ENCODE measurements at places on chromosomes 6 and 20.

DNA sequence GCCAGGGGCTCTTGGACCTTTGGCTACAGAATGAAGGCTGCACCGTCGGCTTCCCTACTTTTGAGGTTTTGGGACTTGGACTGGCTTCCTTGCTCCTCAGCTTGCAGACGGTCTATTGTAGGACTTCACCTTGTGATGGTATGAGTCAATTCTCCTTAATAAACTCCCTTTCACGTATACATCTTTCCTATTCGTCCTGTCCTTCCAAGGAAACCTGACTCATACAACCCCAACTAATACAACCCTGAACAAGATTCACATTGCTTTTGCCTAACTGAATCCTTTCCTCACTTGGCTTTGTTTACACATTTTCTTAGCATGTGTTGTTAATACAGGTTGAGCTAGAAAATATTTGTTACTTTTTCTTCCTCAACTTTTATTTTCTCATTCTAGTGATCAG lies 21.9 kb downstream of the TBXT start:
- no peak for DNase-seq

- no peak for DNase-seq
These were observed 315.6 kb upstream of the CITED2 start for GRCh38 chr6:139690007-139690406.

- DNase-seq, result no peak
These were observed 72.1 kb downstream of the NKAIN2 start for GRCh38 chr6:123875784-123876183.

GRCh38 chr6:36625158-36625919 lies 31.2 kb downstream of the SRSF3 start:
- DNase-seq, result no peak

DNA sequence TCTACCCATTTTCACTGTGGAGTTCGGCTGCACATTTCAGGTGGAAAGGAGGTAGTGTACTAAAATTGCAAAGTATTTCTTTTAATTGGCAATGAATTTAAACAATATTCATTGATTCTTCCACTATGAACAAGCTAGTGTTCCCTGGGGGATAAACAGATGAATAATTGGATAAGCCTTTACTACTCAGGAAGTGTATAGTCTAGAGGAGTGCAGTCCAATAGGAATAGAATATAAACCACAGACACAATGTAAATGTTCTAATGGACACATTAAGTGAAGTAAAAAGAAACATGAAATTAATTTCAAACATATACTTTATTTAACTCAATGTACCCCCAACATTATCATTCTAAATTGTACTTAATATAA lies 28.7 kb downstream of the SGK1 start:
- no peak for DNase-seq

DNA sequence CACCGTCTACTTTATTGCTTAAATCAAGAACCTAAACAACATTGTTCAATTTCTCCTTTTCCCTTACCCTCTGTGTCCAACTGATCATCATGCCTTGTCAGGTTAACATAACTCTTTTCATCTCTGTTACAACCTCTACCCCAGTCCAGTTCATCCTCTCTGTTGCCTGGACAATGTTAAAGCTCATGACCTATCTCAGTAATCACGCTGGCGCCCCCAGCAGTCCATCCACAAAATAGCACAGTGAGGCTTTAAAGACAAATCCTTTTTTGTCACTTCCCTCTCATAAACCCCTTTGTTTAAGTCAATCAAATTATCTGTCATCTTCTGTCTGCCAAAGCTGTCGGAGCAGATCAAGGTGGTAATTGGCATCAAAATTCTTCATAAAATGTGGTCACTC lies 140.1 kb downstream of the QKI start:
- no peak for DNase-seq

- no peak for DNase-seq
These were observed 99.9 kb downstream of the ALDH8A1 start for GRCh38 chr6:134849920-134850447.

DNA sequence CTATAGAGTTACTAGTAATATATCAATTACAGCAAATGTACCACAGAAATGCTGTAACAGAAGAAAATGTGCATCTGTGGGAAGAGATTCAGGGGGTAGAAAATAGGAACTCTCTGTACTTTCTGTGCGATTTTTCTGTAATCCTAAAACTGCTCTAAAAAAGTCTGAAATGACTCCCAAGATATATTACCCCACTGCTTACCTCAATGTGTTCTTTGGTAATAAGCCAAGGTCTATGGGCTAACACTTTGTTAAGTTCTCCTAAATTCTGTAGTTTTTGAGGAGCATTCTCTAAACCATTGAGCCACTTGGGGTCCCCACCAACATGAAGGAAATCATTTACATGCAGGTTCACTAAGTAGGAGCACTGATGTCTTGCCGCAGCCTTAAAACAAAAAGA lies 94.4 kb downstream of the SESN1 start:
- DNase-seq, result no peak

- DNase-seq, result no peak
These were observed 71.3 kb downstream of the HACE1 start for GRCh38 chr6:104788400-104788799.

GRCh38 chr6:144893680-144894151 lies 608.6 kb downstream of the UTRN start:
- no peak for DNase-seq

DNA sequence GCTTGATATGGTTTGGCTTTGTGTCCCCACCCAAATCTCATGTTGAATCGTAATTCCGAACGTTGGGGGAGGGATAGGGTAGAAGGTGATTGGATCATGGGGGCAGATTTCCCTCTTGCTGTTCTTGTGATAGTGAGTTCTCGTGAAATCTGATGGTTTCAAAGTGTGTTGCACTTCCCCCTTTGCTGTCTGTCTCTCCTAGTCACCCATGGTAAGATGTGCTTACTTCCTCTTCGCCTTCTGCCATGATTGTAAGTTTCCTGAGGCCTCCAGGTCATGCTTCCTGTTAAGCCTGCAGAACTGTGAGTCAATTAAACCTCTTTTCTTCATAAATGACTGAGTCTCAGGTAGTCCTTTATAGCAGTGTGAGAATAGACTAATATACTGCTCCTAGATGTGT lies 19.9 kb downstream of the PFDN4 start:
- DNase-seq, result no peak

DNA sequence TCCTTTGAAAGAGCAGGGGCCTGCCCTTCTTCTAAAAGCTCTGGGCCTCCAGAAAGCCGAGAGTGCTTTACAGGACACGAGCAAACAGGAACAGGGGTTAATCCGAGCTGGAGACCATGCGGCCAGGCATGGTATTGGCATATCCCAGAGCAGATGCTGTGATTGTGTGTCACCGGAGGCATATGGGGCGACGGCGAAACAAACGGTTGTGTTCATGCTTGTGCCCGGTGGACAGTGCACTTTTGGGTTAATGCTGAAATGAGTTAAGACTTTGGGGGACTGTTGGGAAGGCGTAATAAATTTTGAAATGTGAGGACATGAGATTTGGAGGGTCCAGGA lies 1088.7 kb upstream of the DEFB115 start:
- no peak for DNase-seq

- DNase-seq, result no peak
These were observed 5.2 kb upstream of the C20orf203 start for GRCh38 chr20:32678948-32679347.

- no peak for DNase-seq
These were observed 81.1 kb downstream of the LAMA4 start for GRCh38 chr6:112173221-112173804.

GRCh38 chr6:136703331-136703865 lies 88.9 kb downstream of the MAP3K5 start:
- DNase-seq, result no peak

DNA sequence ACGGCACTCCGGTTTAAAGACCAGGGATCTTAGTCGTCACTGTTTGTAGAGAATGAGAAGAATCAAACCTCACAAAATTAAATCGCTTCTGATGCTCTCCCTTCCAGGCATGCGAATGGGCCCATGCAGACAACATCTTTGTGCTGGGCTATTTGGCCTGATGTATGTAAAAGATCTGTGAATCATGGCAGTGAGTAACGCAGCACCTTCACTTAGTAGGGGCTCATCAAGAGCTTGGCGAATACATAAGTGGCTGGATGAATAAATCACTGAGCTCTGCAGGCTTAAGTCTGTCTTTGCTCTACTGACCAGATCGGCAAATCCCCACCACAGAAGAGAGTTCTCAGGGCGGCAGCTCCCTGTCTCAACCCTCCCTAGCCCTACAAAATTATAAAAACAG lies 44.8 kb upstream of the AFDN start:
- no peak for DNase-seq

DNA sequence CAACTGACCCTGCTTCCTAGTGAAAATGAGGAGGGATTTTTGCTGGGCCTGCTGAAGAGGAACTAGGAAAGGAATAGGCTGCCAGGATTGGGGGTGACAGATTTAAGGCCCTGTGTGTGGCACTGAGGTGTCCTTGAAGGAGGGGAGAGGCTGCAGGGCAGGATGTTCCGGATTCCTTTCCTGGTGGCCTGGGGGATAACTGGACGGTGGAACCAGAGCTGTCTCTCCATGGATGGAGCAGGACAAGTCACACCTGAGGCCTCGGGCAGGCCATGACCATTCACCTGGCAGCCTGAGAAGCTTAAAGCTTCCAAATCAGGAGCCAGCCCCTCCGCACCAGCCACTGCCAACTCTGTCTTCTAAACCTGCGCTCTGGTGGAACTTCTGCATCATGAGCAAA lies 56.0 kb upstream of the SLC22A23 start:
- DNase-seq, result no peak

- no peak for DNase-seq
These were observed 68.1 kb upstream of the UST start for GRCh38 chr6:148678682-148679081.

- no peak for DNase-seq
These were observed 25.2 kb downstream of the PACSIN1 start for GRCh38 chr6:34491091-34491430.

DNA sequence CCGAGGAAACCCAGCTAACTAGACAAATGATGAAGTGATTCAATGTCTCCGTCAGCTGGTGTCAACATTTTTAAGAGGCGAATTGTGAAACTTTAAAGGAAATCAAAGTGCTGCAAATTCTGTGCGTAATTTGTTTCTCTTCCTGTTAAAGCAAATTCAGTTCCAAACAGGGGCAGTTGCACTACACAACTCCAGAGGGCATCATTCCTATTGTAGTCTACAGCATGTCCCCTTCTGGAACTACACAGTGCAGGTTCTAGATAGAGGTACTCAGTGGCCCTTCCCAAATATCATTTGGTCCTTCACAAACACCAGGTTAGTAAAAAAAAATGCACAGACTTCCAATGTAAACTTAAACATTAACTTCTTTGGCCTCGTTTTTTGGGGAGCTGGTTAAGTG lies 38.3 kb upstream of the SMLR1 start:
- no peak for DNase-seq

GRCh38 chr20:14569641-14570040 lies 232.2 kb upstream of the FLRT3 start:
- DNase-seq, result no peak

GRCh38 chr6:125197795-125198269 lies 44.3 kb downstream of the TPD52L1 start:
- DNase-seq, result no peak
